Activated CD4-positive, alpha-beta T cell treated with anti-CD3 and anti-CD28 coated beads, Interleukin-2, amount 50 U/mL, for 24 hours (primary cell): ENCODE measurements at places on chromosomes 11 and 22.

- no peak for DNase-seq
Observed at GRCh38 chr11:109726061-109726460, 304.1 kb downstream of the C11orf87 start.

DNA sequence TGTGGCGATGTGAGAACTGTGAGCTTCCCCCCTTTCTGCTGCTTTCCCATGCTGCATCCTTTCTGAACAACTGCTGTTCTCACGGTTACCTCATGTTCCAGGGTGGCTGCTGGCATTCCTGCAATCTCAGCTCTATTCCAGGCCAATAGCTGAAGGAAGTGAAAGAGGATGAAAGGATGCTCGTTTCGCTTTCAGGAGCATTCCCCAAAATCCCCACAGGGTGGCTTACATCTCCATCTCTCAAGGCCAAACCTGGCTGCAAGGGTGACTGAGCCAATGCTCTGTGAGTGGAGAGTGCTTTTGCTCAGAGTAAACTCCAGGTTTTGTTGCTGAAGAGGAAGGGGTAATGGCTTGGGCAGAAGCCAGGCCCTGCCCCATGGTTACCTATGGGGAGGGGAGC, 848.2 kb downstream of the BRD1 start:
- no peak for DNase-seq

GRCh38 chr11:131392528-131393255, 22.3 kb downstream of the NTM start:
- DNase-seq, result no peak

GRCh38 chr11:15955595-15955994, 400.8 kb downstream of the SOX6 start:
- DNase-seq, result no peak

- no peak for DNase-seq
Observed at GRCh38 chr22:37320726-37321677, 38.7 kb downstream of the CYTH4 start.

DNA sequence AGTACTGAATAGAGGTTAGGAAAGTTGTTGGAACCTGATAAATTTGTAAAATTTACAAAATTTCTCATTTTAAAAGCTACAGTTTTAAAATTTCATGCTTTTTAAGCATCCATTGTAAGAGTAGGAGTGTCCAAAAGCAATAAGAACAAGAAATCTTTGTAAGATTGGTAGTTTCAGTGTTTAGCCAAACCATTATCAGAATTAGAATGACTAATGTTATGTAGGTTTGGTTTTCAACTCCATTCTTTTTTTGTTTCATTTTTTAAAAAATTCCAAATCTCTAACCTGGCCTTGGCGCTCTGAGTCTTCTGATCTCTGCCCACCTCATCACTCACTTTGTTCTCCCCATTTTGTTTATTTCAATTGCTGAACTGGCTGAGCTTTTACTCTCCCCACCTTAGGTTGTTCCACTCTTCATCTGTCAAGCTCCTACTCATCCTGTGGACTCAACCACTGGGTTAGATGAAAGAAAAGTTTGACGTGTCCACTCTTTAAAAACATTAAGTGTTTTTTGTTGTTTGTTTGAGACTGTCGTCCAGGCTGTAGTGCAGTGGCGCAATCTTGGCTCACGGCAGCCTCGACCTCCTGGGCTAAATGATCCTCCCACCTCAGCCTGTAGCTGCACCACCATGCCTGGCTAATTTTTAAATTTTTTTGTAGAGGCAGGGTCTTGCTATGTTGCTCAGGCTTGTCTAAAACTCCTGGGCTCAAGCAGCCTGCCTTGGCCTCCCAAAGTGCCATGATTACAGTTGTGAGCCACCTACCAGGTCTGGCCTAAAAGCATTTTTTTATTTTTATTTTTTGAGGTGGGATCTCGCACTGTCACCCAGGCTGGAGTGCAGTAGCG, 14.0 kb downstream of the EP300 start:
- DNase-seq, result no peak
